Activated naive CD4-positive, alpha-beta T cell treated with anti-CD3 and anti-CD28 coated beads, Interleukin-2, amount 50 U/mL, for 72 hours (primary cell): ENCODE measurements at places on chromosomes 5 and 9.

DNA sequence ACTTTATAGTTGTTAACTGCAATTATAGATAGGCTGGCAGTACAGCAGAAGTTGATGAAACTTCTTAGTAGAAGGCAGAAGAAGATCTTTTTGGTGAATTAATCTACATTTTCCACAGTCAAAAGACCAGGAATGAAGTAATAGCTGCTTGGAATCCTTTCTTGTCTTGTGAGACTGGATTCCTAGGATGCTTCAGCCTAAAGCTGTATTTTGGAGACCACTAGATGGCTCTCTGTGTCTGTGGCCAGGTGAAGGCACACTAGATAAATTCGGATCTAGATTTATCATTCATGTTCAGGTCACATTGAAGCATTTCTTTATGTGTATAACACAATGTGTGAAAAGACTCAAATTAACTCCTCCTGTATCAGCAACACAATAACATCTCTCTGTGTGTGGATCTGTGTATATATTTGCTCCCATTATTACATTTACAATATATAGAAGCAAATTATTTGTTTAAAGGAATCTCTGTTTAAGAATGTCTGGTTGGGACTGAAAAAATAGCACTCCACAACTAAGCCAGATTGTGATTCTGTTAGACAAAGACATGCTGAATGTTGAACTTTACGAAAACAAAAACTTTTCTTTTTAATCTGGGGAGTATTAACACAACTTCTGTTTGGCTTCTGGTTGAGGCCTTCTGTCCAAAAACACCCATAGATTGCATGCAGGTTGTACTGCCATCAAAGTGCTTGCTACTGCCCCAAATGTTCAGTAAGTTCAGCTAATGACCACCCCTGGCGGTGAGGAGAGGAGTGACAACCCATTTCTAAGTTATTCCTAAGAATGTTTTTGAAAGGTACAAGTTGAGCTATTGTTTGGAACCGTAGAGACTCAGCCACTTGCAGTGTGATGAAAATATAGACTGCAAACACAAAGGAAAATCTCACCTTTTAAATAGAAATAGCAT, 10.6 kb downstream of the GRIN3A start:
- DNase-seq, result no peak

- no peak for DNase-seq
These were observed 494 bp downstream of the ASTN2 start for GRCh38 chr9:117414220-117414905.

- DNase-seq, result no peak
These were observed 291.8 kb downstream of the SLIT3 start for GRCh38 chr5:169009123-169009522.

DNA sequence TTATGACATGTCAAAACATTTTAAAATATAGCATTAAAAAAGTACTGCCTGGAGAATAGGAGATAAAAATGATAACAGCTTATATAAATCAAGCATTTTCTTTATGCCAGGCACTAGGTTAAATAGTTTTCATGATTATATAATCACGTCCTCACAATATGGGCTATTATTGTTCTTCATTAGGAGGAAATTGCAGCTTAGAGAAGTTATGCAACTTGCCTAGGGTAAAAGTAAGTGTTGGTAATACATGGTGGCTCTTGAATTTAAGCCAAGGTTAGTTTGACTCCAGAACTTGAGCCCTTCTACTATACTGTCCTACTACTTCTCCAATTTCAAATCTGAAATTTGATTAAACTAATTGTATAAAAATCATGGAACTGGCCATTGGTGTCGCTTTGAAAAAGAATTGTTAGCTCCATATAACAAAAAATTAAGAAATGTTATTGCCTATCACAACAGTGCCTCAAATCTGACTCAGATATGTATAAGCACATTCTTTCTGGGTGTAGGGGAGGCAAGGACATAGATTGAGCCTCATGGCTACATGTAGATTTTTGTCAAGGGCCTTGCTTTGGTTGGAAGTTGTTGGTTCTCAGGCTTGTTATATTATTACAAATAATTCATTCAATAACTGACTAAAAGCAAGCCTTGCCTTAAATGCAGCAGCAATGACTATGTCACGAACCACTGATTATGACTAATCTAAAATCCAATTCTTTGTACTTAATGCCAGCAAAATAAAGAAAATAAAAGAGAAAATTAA, 223.5 kb upstream of the DAB2 start:
- DNase-seq, result no peak

DNA sequence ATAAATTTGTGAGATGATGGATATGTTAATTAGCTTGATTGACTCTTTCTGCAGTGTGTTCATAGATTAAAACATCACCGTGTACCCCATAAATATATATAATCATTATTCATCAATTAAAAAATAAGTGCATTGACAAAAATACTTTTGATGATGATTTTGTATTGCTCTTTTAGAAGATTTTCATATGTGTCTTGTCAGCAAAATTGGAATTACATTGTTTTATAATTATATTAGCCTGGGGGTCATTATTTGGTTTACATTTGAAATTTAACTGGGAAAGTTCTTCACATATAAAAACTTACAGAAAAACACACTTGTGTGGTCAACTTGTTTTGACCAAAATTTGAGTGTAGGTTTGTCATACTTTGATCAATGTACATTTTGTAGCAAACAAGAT, 614.6 kb upstream of the ITGA1 start:
- DNase-seq, result no peak

- no peak for DNase-seq
These were observed 53.4 kb upstream of the ROR2 start for GRCh38 chr9:92003308-92004044.

DNA sequence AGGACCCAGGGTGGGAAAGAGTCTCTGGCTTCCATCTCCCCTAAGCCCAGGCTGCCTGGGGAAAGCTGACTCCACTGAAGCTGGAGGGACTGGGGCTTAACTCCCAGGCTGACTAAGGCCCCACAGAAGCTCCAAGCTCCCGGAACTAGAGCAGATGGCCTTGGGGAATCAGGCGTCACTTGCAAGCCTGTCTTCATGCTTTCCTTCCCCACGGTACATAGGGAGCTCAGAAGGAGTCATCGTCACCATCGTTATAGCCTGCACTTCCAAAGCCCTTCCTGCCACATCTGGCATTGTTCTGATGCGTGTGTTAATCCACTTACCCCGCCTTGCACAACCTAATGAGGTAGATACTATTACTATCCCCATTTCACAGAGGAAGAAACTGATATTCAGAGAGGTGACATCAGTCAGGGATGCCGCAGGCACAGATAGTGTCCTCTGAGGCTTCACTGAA, 11.5 kb downstream of the AQP3 start:
- DNase-seq, result no peak

DNA sequence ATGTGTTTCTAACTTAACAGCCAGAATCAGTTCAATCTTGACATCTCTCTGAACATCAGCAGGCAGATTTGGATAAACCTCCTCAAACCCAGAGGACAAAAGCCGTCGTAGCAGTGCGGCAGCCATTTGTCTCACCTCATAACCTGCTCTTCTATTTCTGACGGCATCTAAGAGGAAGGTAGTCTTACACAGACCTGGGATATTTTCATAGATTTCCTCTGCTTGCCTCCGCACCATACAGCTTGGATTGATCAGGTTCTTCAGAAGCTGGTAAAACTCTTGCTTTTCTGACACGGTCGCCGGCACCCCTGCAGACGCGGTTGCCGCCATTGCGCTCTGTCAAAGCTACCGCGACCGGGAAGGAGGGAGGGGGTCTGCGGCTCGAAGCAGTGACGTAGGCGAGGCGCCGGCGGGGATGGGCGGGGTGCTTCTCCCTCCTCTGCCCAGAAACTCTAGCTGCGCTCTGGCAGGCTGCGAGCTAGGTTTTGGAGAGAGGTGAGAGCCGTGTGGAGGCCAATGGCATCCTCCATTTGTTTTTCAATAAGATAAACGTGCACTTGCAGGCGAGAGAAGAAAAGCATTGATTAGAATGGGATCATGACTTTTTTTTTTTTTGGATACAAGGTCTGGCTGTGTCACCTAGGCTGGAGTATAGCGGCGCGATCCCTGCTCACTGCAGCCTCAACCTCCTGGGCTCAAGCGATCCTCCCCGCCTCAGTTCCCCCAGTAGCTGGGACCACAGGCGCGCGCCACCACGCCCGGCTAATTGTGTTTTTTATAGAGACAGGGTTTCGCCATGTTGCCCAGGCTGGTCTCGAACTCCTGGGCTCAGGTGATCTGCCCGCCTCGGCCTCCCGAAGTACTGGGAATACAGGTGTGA, at the start of gene RANBP6:
TSS of gene RANBP6 (minus strand) at position 347 of the 880 bp plus-strand sequence. CDS start at position 330, 17 bp downstream.
- peak; percentile 86 for DNase-seq

DNA sequence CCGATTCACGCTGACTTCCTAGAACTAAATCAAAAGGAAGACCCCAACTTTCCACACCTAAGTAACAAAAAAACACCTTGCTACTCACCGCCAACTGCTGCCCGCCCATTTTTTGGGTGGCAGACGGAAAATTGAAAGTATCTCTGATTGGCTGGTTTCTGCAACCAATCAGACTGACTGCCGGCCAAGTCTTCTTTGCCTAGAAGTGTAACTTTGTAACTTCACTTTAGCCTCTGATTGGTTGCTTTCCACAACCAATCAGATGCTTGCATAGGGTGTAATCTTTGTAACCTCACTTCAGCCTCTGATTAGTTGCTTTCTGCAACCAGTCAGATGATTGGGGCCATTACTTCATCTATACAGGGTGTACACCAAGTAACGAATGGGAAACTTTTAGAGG, 42.6 kb upstream of the ANKH start:
- DNase-seq, result no peak

GRCh38 chr5:104778-105296, 12.9 kb downstream of the PLEKHG4B start:
- DNase-seq, result no peak

DNA sequence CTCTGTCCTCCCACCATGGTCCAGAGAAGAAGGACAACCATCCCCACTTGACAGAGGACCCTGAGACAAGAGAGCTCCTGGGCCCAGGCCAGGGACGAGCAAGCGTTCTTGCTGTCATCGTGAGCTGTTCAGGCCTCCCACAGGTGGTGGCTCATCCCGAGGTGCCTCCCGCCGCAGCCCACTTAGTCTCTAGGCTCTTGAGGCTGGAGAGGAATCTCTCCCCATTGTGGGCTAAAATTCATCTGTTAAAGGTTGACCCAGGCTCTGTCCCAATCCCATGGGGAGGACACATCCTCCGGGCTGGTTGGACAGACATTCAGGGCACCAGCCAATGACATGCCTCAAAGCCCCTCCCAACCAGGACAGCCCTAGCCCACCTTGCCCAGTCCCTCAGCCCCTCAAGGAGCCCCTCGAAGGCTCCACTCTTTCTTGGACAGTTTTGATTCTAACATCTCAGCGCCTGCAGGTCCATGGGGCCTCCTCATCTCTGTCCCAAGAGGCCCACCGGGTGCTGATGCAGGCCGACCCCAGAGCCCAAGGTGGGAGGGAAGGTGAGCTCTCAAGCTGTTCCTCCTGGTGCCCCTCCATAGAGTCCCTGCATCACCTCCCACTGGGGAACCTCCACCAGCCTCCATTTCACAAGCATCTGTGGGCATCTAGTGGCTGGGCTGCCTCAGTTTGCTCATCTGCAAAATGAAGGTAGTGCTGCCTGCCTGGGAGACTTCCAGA, 52.9 kb downstream of the BARX1 start:
- peak; percentile 28 for DNase-seq

- no peak for DNase-seq
These were observed 385.3 kb downstream of the PSAT1 start for GRCh38 chr9:78682216-78682615.

- DNase-seq, result no peak
These were observed 125.9 kb downstream of the PLK2 start for GRCh38 chr5:58334035-58334434.

DNA sequence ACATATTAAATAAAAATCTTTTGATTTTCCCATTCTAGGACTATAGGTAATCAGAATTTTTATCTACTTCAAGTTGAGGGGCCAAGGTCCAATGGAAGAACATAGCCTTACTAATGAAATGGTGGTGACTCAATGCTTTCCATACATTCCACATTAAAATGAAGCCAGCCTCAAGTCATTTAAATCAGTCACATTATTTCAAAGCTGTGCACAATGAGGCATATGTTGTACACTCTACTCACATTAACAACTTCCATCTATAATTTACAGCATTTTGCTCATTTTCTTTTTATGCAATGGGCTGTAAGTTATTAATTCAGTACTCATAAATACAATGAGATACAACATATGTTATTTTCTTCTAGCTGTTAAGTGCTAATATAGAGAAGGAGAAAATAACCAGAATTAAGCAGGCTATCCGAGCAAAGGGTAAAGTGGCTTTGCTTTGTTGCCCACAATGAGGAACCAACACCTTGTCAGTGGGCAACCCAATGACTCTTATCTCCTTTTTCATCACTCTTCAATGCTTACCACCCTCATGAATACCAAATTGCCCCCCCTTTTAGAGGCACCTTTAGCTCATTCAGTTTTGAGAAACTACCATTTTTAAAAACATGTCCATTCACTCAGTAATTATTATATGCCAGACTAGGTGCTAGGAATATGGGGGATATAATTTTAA, 52.4 kb downstream of the TTLL11 start:
- no peak for DNase-seq

DNA sequence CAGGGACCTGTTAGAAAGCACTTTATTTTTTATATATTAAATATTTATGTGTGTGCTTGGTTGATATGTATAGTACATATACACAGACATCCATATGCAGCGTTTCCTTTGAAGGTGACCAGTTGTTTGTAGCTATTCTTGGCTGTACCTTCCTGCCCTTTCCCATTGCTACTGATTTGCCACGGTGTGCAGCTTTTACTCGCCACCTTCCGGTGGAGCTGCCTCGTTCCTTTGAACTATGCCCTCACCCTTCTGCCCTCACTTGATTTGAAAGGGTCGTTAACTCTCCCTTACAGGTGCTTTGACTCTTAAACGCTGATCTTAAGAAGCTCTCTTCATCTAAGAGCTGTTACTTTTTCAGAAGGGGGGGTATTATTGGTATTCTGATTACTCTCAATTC, 20.5 kb downstream of the RGMB start:
- DNase-seq, result no peak

DNA sequence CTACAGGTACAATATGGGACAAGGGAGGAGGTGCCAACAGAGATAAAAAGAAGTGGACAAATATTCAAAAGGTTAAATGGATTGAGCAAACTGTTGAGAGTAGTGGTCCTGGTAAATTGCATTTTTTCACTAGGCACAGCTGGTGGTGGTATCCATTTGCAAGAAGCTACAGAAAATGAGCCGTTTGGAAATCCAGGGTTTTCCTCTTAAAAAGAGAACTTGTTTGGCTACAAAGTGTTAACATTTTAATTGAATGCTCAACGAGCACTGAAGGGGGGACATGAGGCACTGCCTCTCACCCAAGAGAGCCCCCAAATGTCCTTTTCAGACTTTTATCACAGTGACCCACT, 491 bp upstream of the ZCCHC9 start:
- DNase-seq, result no peak

GRCh38 chr5:55172937-55173686, at the start of gene CDC20B:
CDC20B (minus strand) TSS chr5:55173177; CDS start chr5:55173000, 177 bp downstream.
- DNase-seq, result peak; percentile 78

- no peak for DNase-seq
These were observed 53.7 kb upstream of the IRX4 start for GRCh38 chr5:1936413-1936812.
